Neural crest cell (in vitro differentiated cells): ENCODE measurements at places on chromosomes 12 and 14. TPM values are rescaled to one million over a fixed set of nuclear protein-coding genes. Genes with fewer than 3 reads are reported as not detected.

GRCh38 chr12:96359328-96359727, 40.9 kb downstream of the CDK17 start:
- no peaks in the 10 kb centered on the region for H3K36me3 ChIP-seq
- H3K27ac ChIP-seq = no peak overlapping the region
- DNase-seq = no peak
- H3K27me3 ChIP-seq = no peaks in the 10 kb centered on the region
- peaks cover 31% of the 10 kb centered on the region for H3K4me1 ChIP-seq

LPAR5 gene
- total RNA-seq = not detected in 2 replicates

- H3K27me3 ChIP-seq = peaks cover 20% of the 10 kb centered on the region
- H3K4me3 ChIP-seq = peak overlapping the region; percentile 47
- DNase-seq = no peak
- no peak overlapping the region for H3K27ac ChIP-seq
- no peaks in the 10 kb centered on the region for H3K36me3 ChIP-seq
- H3K4me1 ChIP-seq = no peaks in the 10 kb centered on the region
These were observed 92.2 kb downstream of the GALNT9 start for GRCh38 chr12:132236930-132237771.

DAO gene
- total RNA-seq = not detected in 2 replicates

- no peaks in the 10 kb centered on the region for H3K27me3 ChIP-seq
- peaks cover 4% of the 10 kb centered on the region for H3K4me1 ChIP-seq
- H3K27ac ChIP-seq = no peak overlapping the region
- no peaks in the 10 kb centered on the region for H3K36me3 ChIP-seq
These were observed 321.5 kb downstream of the CACNA1C start for GRCh38 chr12:2374092-2374906.

- no peaks in the 10 kb centered on the region for H3K4me1 ChIP-seq
- DNase-seq = no peak
- H3K27me3 ChIP-seq = no peaks in the 10 kb centered on the region
- H3K36me3 ChIP-seq = no peaks in the 10 kb centered on the region
- no peak overlapping the region for H3K4me3 ChIP-seq
These were observed 630.2 kb upstream of the NOVA1 start for GRCh38 chr14:27228053-27228452.

DNA sequence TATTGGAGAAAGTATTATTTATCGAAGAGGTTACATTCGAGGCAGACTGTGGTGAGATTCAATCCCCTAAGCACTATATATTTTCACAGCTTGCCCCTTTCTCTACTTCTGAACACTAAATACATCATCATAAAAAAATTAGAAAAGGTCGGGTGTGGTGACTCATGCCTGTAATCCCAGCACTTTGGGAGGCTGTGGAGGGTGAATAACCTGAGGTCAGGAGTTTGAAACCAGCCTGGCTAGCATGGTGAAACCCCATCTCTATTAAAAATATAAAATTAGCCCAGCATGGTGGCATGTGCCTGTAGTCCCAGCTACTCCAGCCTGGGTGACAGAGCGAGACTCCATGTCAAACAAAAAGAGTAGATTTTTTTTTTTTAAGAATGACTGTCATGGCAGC, 70.6 kb upstream of the MYF6 start:
- no peak overlapping the region for H3K27ac ChIP-seq
- H3K27me3 ChIP-seq = no peaks in the 10 kb centered on the region
- DNase-seq = no peak
- peaks cover 10% of the 10 kb centered on the region for H3K4me1 ChIP-seq
- no peak overlapping the region for H3K4me3 ChIP-seq
- H3K36me3 ChIP-seq = no peaks in the 10 kb centered on the region

DNA sequence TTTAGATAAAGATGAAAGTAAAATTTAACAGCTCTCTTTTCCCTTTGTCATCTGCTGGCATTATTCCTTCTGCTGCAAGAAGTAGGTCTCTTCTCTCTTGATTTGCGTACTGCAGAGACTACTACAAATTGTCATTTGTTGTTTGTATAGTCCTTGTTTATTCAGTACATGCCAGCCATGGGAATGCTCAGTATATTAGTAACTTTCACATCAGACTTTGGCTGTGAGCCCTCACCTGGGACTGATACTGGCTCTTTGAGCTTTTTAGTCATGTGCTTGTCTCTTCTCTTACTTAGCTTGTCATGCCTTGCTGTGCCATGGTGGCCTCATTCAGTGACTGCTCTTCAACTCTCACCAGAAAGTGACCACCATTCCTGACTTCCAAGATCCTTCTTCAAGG, 169.8 kb downstream of the PRKCH start:
- no peaks in the 10 kb centered on the region for H3K36me3 ChIP-seq
- peaks cover 26% of the 10 kb centered on the region for H3K4me1 ChIP-seq
- no peak for DNase-seq
- no peak overlapping the region for H3K4me3 ChIP-seq

UBE2N gene
- 176 and 185 TPM in 2 replicates for total RNA-seq

DNA sequence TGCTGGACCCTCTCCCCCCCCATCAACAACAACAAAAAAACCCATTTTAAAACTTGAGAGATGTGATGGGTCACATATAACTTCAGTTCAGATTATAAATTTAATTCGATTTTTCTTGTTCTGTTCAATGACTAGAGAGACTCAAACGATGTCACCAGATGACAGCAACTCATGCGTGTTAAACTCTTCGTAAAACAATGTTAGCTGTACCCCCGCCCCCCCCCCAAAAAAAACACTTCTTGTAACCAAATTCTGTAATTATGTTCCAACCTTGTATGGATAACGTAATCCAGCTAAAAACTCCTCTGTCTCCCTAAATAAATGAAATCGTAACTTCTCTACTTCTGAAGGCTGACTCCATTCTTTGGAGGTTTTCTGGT, 614 bp upstream of the NACA start:
- H3K27ac ChIP-seq = peak overlapping the region; percentile 99
- no peaks in the 10 kb centered on the region for H3K27me3 ChIP-seq
- H3K4me1 ChIP-seq = peaks cover 49% of the 10 kb centered on the region
- H3K4me3 ChIP-seq = peak overlapping the region; percentile 98
- peaks cover 22% of the 10 kb centered on the region for H3K36me3 ChIP-seq
